A549 (cell line): ENCODE measurements at places on chromosomes 6 and 20. TPM values are rescaled to one million over a fixed set of nuclear protein-coding genes. Genes with fewer than 3 reads are reported as not detected.
A peak's percentile ranks its signal among the peaks of the same experiment; 100 is the strongest.

DNA sequence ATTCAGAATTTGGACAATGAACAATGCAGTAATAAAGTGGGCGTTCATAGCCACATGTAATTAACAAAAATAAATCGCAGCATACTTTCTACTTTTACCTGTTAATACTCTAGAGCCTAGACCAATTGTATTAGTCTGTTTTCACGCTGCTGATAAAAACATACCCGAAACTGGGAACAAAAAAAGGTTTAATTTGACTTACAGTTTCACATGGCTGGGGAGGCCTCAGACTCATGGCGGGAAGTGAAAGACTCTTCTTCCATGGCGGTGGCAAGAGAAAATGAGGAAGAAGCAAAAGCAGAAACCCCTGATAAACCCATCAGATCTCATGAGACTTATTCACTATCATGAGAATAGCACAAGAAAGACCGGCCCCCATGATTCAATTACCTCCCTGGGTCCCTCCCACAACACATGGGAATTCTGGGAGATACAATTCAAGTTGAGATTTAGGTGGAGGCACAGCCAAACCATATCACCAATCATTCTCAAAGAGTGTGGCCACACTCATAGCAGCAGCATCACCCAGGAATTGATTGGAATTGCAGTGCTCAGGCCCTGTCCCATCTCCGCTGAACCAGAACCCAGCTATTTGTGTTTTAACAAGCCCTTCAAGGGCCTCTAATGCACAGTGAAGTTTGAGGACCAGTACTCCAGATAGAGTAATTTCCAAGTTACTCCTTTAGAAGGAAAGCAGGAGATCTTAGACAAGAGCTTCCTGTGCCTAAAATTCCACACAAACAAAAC, 650.0 kb downstream of the KIF16B start:
- DNase-seq, result no peak

GRCh38 chr20:4775322-4776078, 53.8 kb downstream of the PRND start:
- DNase-seq, result no peak

DNA sequence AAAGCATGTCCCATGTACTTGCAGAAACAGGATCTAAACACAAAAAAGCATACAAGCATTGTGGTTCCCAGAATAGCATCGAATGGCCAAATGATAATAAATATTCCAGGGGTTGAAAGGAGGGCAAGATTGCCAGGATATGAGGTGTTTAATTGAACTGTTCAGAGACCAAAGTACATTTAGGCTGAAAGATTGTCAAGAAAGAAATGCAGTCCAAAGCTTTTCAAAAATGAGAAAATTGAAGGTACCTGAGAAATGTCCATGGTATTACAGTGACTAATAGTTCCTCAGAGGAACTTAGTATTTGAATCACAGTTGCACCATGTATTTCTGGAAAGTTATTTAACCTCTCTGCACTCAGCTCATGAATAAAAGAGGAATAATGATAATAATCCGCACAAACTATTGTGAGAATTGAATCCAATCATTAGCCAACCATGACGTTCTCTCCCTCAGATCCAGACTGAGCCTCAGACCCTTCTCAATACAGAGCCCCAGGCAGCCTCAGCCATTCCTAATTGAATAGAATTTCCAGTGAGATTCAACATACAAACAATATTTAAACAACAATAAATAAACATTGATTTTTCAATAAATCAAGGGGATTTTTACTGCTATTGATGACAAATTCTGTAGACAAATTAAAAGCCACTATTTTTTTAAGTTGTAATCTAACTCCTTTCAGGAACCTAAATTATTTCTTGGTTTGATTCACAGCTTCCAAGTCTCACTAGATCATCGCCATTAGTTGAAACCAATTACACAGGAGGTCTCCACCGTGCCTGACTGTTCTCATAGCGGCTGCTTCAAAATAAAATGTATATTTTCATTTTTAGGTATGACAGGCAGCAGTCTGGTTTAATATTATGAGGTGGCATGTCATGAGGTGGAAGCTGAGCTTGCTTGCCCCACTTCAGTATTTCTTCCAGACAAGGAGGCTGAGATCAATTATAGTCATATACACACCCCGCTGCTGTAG, 144.3 kb upstream of the TENT5A start:
- no peak for DNase-seq

- no peak for DNase-seq
These were observed 45.1 kb downstream of the SCAND1 start for GRCh38 chr20:35909176-35909575.

GRCh38 chr6:43478008-43478372, 620 bp downstream of the TJAP1 start:
- DNase-seq, result no peak

DNA sequence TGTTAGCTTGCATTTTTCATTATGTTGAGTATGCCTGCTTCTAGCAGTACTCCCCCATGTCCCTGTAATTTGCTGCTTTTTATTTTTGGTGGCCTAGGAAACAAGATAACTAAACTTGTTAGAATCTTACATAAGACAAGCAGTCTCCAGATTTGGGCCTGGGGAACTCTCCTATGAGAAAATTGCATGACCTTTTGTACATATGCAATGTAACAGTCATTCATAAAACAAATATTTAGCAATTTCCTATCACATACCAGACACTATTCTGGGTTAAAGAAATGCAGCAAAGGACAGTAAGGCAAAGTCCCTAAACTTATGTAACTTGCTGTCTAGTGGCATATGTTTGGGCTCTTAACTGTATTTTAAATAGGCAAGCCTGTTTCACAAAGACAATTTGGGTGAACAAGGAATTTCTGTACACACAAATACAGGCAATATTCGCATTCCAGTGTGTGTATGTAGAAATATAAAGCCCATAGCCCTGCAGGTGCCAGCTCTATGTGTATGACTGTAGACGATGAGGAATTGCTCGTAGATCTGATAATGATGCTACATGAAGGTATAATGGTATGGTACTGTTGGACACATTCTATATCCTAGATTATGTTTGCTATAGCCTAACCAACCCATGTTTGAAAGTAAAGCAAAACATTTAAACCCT, 305.2 kb upstream of the CITED2 start:
- DNase-seq, result peak; percentile 25

DNA sequence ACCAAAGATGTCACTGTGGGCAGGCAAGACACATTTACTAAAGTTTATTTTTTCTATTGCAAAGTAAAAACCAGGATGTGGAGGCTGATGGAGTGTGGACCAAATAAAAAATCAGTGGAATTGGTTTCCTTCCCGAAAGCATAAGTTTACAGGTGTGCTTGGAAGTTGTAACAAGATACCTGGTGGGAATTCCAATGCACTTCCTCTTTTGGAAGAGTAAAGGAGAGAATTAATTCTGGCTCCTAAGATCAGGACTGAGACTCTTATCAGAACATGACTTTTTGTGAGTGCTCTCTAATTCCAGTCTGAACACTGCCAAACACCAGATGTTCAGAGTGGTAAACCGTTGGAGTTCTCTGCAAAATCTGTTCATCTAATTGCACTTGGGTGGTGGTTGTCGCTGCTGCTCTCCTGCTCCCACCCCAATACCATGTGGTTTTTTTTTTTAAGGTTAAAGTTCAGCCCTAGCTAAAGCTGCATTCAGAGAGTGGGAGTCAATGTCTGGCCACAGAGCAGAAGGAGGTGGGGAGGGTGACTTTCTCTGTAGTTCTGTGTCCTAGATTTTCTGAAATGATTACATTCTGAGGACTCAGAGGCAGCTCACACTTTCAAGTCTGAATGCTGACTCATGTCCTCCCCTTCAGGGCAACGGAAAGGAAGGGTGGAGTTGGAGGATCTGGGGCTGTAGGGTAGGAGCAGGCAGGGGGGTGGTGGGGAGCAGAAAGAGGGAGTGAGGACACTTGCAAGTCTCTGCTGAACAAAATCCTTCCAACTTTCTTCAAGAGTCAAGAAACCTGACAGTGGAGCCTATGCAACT, 275.8 kb upstream of the PRDM1 start:
- DNase-seq, result peak; percentile 79

DNA sequence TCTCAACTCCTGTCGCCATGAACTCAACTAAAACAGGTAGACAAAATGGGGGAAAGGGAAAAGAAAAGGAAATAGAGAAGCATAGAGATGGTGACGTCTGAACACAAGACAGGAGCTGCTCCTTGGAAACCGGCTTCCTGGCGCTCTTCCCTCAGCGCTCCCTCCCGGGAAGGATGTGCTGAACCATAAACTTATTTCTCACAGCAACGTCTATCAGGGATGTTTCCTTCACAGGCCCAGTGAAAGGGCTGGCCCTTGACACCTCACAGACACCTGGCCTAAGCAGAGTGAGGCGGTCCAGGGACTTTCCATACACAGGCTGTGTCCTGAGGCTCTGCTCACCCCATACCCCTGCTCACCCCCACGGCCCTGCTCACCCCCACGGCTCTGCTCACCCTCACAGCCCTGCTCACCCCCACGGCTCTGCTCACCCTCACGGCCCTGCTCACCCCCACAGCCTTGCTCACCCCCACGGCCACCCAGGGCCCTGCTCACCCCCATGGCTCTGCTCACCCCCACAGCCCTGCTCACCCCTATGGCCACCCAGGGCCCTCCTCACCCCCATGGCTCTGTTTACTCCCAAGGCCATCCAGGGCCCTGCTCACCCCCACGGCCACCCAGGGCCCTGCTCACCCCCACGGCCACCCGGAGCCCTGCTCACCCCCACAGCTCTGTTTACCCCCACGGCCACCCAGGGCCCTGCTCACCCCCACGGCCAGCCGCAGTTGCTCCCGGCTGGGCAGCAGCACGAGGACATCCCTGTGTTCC, 653 bp downstream of the FRMD1 start:
- no peak for DNase-seq

GRCh38 chr6:24226541-24226940, 100.5 kb downstream of the NRSN1 start:
- no peak for DNase-seq

DNA sequence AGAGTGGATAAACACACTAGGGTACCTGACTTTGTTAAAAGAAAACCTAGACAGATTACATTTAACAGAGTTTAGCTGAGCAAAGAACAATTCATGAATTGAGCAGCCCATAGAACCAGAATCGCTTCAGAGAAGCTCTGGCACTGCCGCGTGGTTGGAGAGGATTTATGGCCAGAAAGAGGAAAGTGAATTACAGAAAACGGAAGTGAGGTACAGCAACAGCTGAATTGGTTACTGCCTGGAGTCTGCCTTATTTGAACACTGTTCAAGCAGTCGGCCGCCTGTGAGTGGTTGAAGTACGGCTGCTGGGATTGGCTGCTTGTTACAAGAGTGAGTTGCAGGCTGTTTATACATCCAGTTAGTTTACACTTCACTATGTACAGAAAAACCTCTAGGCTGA, 253.8 kb upstream of the CDYL start:
- no peak for DNase-seq

DNA sequence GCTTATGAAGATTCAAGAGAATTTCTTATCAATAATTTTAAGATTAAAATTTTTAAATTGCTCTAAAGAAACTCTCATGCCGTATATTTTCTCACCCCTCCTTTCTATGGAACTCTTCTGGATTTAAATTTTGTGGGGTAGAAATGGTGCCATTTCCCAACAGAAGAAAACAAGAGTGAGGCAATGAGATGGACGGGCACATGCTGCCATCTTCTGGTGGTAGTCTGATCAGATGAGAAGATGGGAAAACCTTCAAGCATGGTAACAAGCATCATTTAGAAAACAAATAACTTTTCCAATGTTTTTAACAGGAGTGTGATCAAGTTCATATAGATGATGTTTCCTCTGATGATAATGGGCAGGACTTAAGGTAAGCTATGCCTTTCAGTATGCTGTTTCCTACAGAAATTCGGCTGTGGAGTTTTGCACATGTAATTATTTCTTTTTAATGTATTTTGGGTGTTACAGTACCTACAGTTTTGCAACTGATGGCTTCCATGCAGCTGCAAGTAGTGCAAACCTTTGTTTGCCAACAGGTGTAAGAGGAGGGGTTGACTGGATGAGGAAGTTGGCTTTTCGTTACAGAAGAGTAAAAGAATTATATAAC, 271.4 kb downstream of the EYA4 start:
- DNase-seq, result peak; percentile 7

GRCh38 chr20:37602634-37603033, 75.0 kb upstream of the BLCAP start:
- DNase-seq, result no peak

DNA sequence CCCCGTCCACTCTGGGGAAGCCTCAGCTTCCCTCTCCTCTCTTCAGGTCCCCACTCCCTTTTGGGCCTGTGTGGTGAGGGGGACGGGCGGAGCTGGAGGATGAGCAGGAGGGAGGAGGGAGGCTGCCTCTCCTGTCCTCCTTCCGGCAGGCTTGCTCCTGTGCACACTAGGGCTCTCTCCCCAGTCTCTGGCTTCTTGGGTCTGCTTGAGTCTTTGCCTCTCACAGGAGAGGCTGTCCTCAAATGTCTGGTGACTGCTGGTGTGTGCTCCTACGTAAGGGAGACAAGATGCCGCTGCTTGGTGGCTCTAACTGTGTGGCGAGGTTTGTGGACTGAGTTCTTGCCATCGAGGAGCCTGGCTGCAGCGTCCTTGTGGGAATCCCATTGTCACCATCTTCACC, 8.8 kb upstream of the SMOC2 start:
- DNase-seq, result no peak

- no peak for DNase-seq
These were observed 252.2 kb upstream of the PDE10A start for GRCh38 chr6:165915022-165915770.

- no peak for DNase-seq
These were observed 11.3 kb upstream of the PKHD1 start for GRCh38 chr6:52098721-52099120.

GRCh38 chr6:116397914-116398313, 27.2 kb downstream of the DSE start:
- no peak for DNase-seq

GRCh38 chr20:47031004-47031403, 136.4 kb downstream of the EYA2 start:
- no peak for DNase-seq

TFAP2C gene
- polyA plus RNA-seq, result 9.1 to 9.6 TPM (median 9.2 TPM) in 3 replicates

AFG1L gene
- 1.3 to 1.5 TPM (median 1.3 TPM) in 3 replicates for polyA plus RNA-seq

CCDC170 gene
- 0.05 to 0.09 TPM (median 0.07 TPM) in 3 replicates for polyA plus RNA-seq

SH3BGRL2 gene
- 0.42 to 0.48 TPM (median 0.46 TPM) in 3 replicates for polyA plus RNA-seq

LRRC73 gene
- 0.61 to 0.72 TPM (median 0.71 TPM) in 3 replicates for polyA plus RNA-seq

AHI1 gene
- 22.3 to 24.8 TPM (median 24.7 TPM) in 3 replicates for polyA plus RNA-seq

TFAP2A gene
- 26.0 to 31.4 TPM (median 26.9 TPM) in 3 replicates for polyA plus RNA-seq
